T-cell (primary cell): ENCODE measurements at places on chromosomes 5 and 9. TPM values are rescaled to one million over a fixed set of nuclear protein-coding genes. Genes with fewer than 3 reads are reported as not detected.
A peak's percentile ranks its signal among the peaks of the same experiment; 100 is the strongest.

Gene OLFML2A
- total RNA-seq = not detected

- no peak overlapping the region for H3K27ac ChIP-seq
- no peaks in the 10 kb centered on the region for H3K27me3 ChIP-seq
- no peak overlapping the region for H3K4me3 ChIP-seq
- DNase-seq = no peak
- no peaks in the 10 kb centered on the region for H3K4me1 ChIP-seq
- H3K36me3 ChIP-seq = no peaks in the 10 kb centered on the region
Observed at GRCh38 chr9:13674926-13675637, 395.6 kb upstream of the MPDZ start.

Gene STXBP1
- 18.2 TPM for total RNA-seq

Gene RLN2
- total RNA-seq = 4.6 TPM

Gene EPB41L4B
- 0.16 TPM for total RNA-seq

DNA sequence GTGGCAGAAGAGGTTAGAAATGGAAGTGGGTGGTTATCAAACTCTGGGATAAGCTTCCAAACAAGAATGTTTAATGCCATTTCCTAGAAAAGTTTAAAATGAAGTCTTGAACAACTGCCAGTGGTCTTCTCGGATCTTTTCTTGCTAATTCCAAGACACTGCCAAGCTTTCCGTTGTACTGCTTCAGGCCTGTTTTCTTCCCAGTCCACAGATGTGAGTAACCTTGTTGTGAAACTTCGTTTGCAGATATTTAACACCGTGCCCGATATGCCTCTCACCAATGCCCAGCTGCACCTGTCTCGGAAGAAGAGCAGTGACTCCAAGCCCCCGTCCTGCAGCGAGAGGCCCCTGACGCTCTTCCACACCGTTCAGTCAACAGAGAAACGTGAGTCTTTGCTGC is 269.8 kb downstream of the NR3C1 start:
- no peak overlapping the region for H3K4me3 ChIP-seq
- no peaks in the 10 kb centered on the region for H3K27me3 ChIP-seq
- no peak overlapping the region for H3K27ac ChIP-seq
- H3K36me3 ChIP-seq = peaks cover 3% of the 10 kb centered on the region
- no peaks in the 10 kb centered on the region for H3K4me1 ChIP-seq

DNA sequence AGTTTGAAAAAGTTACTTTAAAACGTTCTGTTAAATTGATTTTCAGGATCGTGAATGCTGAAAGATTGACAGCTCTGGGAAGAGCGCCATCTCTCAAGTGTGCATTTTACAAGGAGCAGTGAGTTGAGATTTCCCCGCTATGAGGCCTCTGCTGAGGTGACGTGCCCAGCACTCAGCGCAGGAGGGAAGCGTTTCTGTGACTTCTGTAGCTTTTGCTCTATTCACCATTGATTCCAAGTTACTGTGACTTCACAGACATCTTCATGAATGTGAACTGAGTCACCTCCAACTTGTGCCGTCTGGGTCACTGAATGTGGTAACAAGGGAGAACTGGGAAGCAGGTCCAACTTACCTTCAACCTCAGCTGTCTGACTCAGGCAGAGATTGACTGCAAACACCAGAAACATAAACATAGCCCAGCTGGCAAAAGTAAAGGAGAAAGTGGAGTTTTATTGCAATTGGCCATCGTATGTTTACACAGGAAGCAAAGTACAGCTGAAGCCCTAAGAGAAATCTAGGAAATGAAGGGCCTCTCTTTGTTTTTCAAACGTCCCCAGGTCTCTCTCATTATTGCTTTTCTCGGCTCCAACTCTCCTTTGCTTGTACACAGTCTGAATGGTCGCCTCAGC is 428.8 kb upstream of the CLINT1 start:
- H3K36me3 ChIP-seq = no peaks in the 10 kb centered on the region
- H3K27ac ChIP-seq = no peak overlapping the region
- H3K4me1 ChIP-seq = no peaks in the 10 kb centered on the region

Gene GRAMD2B
- total RNA-seq = 6.0 TPM

Gene ZFYVE16
- 15.1 TPM for total RNA-seq

Gene QRFP
- total RNA-seq = not detected

DNA sequence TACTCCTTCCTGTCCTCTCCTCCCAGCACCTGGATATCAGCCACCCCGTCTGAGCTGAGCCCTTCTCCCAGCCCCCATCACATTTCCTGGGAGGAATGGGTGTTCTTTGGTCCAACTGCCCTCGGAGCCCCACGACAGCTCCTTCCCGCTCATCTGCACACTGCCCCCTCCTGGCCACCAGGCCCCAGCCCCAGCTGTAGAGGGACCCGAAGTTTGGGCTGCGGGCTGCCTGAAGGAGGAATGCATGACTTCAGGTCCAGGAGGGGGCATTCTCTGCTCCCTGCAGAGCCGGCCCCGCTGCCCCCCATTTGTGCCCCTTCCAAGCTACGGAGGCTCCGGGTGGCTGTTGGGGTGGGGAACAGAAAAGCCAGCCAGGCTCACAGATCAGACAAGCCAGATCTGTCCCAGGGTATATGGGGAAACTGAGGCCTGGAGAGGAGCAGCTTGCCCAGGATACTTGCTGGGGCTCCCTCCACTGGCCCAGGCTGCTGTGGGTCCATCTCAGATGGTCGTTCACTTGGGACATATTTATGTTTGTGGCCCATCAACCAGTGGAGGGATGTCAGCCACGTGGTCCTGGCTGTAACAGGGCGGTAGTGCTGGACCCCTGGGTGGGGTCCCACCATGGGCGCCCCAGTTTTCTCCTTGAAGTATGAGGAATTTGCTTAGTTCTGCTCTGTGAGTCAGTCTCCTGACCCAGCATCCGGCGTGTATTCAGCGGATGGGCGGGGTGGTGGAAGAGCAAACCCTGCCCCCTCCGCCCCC is 33.1 kb downstream of the DAB2IP start:
- no peak overlapping the region for H3K4me3 ChIP-seq
- DNase-seq = no peak
- H3K36me3 ChIP-seq = no peaks in the 10 kb centered on the region
- no peaks in the 10 kb centered on the region for H3K4me1 ChIP-seq

Gene CCDC152
- 5.6 TPM for total RNA-seq

Gene MARCOL
- total RNA-seq = not detected

Gene SLC28A3
- total RNA-seq = not detected

GRCh38 chr5:13866792-13867191 is 77.7 kb downstream of the DNAH5 start:
- H3K4me1 ChIP-seq = no peaks in the 10 kb centered on the region
- no peak overlapping the region for H3K4me3 ChIP-seq
- H3K36me3 ChIP-seq = no peaks in the 10 kb centered on the region
- H3K27me3 ChIP-seq = no peaks in the 10 kb centered on the region
- H3K27ac ChIP-seq = no peak overlapping the region

Gene PRR16
- total RNA-seq = not detected

GRCh38 chr5:180818677-180819341 is 16.2 kb upstream of the MGAT1 start:
- no peak for DNase-seq
- no peak overlapping the region for H3K4me3 ChIP-seq
- H3K36me3 ChIP-seq = no peaks in the 10 kb centered on the region
- H3K27me3 ChIP-seq = no peaks in the 10 kb centered on the region
- peaks cover 19% of the 10 kb centered on the region for H3K4me1 ChIP-seq

GRCh38 chr9:133487331-133487725 is 8.4 kb upstream of the SLC2A6 start:
- H3K4me3 ChIP-seq = no peak overlapping the region
- H3K36me3 ChIP-seq = no peaks in the 10 kb centered on the region
- H3K27me3 ChIP-seq = peaks cover 59% of the 10 kb centered on the region
- DNase-seq = no peak

DNA sequence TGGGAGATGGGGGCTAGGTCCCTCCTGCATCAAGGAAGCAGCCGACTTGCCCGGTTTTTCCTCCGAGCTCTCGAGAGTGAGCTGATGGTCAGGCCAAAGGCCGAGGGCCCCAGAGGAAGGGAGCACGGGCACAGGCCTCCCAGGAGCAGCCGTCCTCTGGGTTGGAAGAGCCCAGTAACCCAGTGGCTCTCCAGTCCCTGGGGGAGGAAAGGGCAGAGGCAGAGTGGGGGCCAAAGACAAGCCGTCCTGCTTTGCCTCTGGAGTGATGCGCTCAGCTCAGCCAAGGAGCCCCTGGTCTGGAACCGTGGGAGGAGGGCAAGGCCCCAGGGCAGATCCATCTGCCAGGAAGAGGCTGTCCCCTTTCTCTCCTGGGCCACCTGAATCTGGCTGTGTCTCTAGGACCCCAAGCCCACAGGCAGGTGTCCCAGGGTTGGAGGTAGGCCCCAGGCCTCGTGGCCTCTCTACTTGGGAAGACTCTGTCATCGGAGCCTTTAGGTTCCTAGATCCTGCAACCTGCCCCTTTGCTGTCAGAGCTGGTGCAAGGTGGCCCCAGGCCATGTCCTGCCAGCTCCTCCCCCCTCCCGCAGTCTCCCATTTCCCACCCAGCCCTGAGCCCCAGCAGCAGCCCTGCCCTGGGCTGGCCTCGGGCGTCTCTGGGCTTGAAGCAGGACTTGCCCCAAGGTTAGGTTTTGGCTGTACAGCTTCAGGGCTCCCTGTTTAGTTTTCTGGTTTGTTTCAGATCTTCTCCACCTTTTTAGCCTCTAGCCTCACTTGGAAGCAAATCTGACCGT is 224.1 kb downstream of the CACNA1B start:
- no peaks in the 10 kb centered on the region for H3K4me1 ChIP-seq
- H3K36me3 ChIP-seq = no peaks in the 10 kb centered on the region
- no peak for DNase-seq
- no peak overlapping the region for H3K4me3 ChIP-seq

- no peaks in the 10 kb centered on the region for H3K27me3 ChIP-seq
- no peak for DNase-seq
- H3K27ac ChIP-seq = peak overlapping the region; percentile 56
- H3K36me3 ChIP-seq = no peaks in the 10 kb centered on the region
- H3K4me3 ChIP-seq = peak overlapping the region; percentile 77
Observed at GRCh38 chr5:111513131-111513520, 791 bp upstream of the STARD4 start.

DNA sequence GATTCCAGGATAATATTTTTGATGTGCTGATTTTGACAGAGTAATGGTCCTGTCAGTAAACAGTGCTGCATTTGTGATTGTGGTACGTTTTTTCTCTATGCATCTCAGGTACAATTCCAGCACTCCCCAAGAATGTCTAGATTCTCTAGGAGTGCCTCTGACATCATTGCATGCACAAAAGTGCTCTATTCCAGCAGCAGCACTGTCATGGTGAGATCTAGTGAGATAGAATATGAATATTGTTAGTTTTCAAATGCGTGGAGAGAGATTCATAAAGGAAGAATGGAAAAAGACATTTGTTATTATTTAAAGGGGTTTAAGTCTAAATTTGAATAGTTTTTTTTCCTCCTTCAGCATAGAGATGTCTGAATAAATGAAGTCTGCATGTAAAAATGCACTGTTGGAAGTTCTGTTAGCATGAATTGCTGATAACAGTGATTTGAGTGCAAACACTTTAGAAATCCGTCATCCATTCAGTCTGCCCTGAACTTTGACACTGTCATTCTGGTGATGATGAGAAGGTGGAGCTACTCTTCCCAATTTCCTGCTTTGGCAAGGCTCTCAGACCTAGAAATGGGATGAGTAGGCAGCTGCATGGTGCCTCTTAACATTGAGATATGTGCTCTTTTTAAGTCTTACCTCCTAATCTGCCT is 84.6 kb downstream of the GAPVD1 start:
- peaks cover 75% of the 10 kb centered on the region for H3K36me3 ChIP-seq
- no peak overlapping the region for H3K4me3 ChIP-seq
- DNase-seq = no peak

Gene TRIM36
- total RNA-seq = 0.53 TPM

DNA sequence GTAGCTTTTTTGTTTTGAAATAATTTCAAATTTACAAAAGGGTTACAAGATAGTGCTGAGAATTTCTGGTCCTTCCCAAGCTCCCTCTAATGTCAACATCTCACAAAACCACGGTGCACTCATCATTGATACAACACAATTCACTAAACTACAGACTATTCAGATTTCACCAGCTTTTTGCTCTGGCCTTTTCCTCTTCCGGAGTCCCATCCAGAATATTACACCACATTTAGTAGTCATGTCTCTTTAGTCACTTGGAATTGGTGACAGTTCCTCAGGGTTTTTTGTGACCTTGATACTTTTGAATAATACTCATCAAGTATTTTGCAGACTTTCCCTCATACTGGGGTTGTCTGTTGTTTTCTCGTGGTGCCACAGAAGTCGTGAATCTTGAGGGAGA is 484.0 kb downstream of the GADD45G start:
- no peak overlapping the region for H3K27ac ChIP-seq
- H3K4me3 ChIP-seq = no peak overlapping the region
- H3K4me1 ChIP-seq = peaks cover 15% of the 10 kb centered on the region
- H3K36me3 ChIP-seq = no peaks in the 10 kb centered on the region
- no peaks in the 10 kb centered on the region for H3K27me3 ChIP-seq
- no peak for DNase-seq

GRCh38 chr5:132425009-132425937 is 55.8 kb downstream of the SLC22A5 start:
- H3K4me3 ChIP-seq = no peak overlapping the region
- H3K36me3 ChIP-seq = peaks cover 6% of the 10 kb centered on the region
- no peaks in the 10 kb centered on the region for H3K27me3 ChIP-seq
- peak overlapping the region; percentile 94 for H3K27ac ChIP-seq
- peaks cover 74% of the 10 kb centered on the region for H3K4me1 ChIP-seq
- peak; percentile 56 for DNase-seq

- H3K4me1 ChIP-seq = peaks cover 77% of the 10 kb centered on the region
- H3K27ac ChIP-seq = peak overlapping the region; percentile 78
- no peaks in the 10 kb centered on the region for H3K36me3 ChIP-seq
- H3K4me3 ChIP-seq = peak overlapping the region; percentile 19
Observed at GRCh38 chr5:111229221-111229835, 5.1 kb downstream of the CAMK4 start.

Gene RFESD
- 5.8 TPM for total RNA-seq

Gene HINT2
- total RNA-seq = 30.0 TPM

DNA sequence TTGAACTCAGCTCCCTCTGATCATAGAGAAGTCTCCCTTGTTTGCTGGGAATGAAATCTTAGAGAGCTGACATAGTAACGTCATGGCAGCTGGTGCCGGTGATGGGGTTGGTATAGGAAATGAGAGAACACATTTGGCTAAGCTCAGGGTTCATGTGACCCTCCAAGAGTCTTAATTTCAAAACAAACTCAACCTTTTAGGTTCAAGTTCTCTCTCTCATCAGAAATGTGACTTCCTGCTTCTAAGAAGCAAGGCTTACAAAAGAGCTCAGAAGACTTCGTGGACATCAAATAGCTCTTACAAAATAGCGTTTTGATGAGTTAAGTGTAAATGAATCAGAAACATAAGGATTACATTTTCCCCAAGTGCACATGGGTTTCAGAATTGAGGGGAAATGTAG is 97.3 kb downstream of the PAPPA start:
- no peak overlapping the region for H3K4me3 ChIP-seq
- H3K27ac ChIP-seq = no peak overlapping the region
- DNase-seq = no peak

Gene TAF11L3
- not detected for total RNA-seq

Gene GDA
- not detected for total RNA-seq

- H3K27ac ChIP-seq = peak within 1 kb of the TSS; percentile 72
- H3K27me3 ChIP-seq = no peaks in the 10 kb centered on the region
- DNase-seq = peak; percentile 74
- peaks cover 11% of the 10 kb centered on the region for H3K4me1 ChIP-seq
- H3K36me3 ChIP-seq = no peaks in the 10 kb centered on the region
- H3K4me3 ChIP-seq = peak within 1 kb of the TSS; percentile 97
Observed at GRCh38 chr5:56814963-56815657, at the start of gene MAP3K1. TSS of gene MAP3K1 (plus strand) at chr5:56815549. CDS start at chr5:56815574, 25 bp downstream.

Gene POC5
- total RNA-seq = 14.2 TPM

Gene AUH
- 24.6 TPM for total RNA-seq

GRCh38 chr5:56097055-56097454 is 102.3 kb upstream of the IL6ST start:
- H3K36me3 ChIP-seq = no peaks in the 10 kb centered on the region
- H3K4me3 ChIP-seq = no peak overlapping the region
- peak overlapping the region; percentile 22 for H3K27ac ChIP-seq
- no peaks in the 10 kb centered on the region for H3K27me3 ChIP-seq

Gene DBH
- 0.28 TPM for total RNA-seq
